ENCODE measurements at places on chromosomes 13 and 19.
A peak's percentile ranks its signal among the peaks of the same experiment; 100 is the strongest.

- no peak for DNase-seq
These were observed 65.2 kb downstream of the DACH1 start for GRCh38 chr13:71801781-71802180.

DNA sequence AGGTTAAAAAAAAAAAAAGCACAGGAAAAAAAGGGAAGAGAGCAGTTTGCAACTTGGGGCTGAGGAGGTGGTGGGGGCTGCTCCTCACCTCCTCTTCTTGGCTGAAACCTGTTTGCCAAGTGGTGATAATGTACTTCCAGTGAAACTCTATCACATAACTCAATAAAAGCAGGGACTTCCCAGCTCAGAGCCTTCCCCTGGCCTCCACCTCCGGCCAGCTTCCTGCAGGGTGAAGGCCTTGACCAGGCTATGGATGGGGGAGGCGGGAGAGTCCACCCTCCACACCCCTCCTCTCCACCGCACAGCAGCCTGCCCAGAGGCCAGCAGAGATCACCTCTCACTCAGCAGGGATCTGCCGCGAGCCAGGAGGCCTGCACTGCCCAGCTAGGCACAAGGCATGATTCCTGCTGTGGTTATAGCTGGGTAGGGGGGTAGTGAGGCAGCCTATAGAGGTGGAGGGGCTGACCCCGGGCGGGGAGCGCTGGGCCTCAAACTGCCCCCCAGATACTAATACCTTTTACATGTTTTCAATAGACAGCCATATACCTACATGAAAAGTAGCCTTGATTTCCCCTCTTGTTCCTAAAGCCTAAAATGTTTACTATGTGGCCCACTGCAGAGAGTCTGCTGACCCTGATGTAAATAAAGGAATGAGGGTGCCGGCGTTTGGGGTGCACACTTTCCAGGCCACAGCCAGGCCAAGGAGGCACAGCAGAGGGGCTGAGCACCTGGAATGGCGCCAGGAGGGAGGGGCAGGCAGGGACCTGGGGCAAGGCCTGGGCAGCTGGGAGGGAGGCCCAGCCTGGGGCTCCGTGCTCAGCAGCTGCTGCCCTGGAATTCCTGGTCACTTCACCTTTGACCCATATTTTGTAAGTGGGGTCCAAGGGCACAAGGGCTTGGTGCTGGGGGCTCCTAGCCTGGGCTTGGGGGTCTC lies 10.3 kb downstream of the ZNF787 start:
- DNase-seq, result no peak

GRCh38 chr13:113561417-113562084 lies 23.0 kb upstream of the TFDP1 start:
- no peak for DNase-seq

DNA sequence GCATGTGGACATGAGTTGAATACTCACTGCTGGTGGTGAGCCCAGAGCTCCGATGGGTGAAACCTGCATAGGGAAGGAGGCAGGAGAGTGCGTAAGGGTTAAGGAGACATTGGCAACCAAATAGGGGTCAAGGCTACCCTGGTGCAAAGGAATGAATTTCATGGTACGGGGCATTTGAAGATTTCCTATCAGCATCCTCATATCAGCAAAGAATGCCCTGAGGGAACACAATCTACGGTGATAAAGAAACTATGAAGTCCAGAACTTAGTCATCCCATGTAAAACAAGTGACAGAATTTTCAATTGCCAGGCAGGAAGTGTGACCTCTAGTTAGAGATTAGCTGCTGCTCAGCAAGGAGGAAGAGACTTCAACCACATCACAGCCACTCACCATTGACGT lies 64.9 kb downstream of the MBD3L1 start:
- no peak for DNase-seq

DNA sequence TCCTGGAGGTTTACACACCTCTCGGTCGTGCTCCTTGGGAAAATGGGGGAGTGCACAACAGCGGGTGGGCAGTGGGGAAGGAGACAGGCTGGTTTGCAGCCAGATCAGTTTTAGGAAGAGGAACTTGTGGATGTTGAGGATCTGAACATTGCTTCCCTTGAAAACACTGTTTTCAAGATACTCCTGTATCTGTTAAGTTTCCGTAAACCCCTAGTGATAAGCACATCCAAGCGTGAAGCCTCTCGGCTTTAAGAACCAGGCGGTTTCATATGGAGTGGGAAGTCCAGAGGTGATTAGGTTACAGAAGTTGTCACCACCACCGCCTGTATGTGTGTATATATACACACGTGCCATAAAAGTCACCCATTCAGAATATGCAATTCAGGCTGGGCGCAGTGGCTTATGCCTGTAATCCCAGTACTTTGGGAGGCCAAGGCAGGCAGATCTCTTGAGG lies 47.4 kb downstream of the SIPA1L3 start:
- no peak for DNase-seq

GRCh38 chr13:21846605-21847004 lies 175.7 kb downstream of the FGF9 start:
- no peak for DNase-seq

- no peak for DNase-seq
These were observed 120.1 kb downstream of the PAN3 start for GRCh38 chr13:28258417-28258816.

GRCh38 chr13:25966086-25966485 lies 85.7 kb downstream of the SHISA2 start:
- no peak for DNase-seq

GRCh38 chr13:111359237-111359915 lies 38.9 kb downstream of the TEX29 start:
- DNase-seq, result no peak

GRCh38 chr19:47495478-47496372 lies 11.7 kb upstream of the KPTN start:
- no peak for DNase-seq

DNA sequence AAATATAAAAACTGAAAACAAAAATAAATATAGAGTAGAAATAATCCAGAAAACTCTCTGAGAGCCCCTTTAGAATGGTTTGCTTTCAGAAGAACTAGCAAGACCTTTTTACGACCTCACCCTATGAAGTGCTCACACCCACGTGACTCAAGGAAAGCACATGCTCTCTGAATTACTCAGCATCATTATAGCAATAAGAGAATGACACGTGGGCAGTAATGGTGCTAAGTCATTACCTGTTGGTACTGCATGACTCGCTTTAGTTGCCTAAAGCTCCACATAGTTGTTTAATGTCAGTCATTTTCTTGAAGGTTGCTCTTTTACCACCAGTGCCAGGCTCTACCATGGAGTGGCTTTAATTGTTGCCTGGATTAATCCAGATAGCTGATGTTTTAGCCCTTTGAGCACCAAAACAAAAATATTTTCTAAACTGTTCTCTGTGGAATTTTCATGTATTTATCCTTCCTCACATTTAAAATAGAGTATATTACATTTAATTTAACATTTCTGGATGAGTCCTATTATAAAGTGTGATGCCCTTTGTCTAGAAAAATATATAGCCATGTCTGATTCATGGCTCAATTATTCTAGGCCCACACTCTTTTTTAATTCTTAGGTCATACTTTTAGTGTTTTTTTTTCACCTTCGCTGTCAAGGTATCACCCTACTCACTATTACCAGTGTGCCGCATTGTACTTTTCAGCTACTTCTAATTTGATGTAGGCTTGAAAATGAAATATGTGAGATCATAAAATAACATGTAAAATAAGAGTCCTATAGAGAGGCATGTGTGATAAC lies 56.8 kb downstream of the THSD1 start:
- no peak for DNase-seq

DNA sequence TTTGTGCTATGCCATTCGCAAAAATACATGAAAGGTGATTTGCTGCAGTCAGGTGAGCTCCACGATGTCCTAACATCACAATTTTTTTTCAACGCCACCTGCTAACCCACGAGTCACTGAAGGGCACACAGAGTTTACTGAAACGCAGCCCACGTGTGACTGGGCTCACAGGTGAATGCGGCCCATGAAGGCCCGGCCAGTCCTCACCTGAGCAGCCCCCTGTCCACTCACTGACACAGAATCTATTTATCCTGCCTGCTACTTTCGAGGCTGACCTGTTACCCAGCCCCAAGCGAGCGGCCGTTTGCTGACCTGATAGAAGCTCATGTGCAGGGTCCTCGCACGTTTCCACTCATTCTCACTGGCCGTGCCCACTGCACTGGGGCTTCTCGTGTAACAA lies 121.9 kb upstream of the SOX1 start:
- no peak for DNase-seq

DNA sequence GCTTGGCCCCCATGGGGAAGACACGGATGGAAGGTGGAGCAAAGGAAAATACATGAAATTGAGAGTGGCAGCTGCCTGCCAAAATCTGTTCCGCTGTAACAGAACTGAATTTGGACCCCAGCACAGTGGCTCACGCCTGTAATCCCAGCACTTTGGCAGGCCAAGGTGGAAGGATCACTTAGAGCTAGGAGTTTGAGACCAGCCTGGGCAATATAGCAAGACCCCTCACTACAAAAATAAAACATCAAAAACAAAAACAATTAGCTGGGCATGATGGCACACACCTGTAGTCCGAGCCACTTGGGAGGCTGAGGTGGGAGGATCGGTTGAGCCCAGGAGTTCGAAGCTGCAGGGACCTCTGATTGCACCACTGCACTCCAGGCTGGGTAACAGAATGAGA lies 9.4 kb downstream of the PALM3 start:
- no peak for DNase-seq

- DNase-seq, result peak; percentile 4
These were observed 29.0 kb downstream of the CKM start for GRCh38 chr19:45293682-45294081.

DNA sequence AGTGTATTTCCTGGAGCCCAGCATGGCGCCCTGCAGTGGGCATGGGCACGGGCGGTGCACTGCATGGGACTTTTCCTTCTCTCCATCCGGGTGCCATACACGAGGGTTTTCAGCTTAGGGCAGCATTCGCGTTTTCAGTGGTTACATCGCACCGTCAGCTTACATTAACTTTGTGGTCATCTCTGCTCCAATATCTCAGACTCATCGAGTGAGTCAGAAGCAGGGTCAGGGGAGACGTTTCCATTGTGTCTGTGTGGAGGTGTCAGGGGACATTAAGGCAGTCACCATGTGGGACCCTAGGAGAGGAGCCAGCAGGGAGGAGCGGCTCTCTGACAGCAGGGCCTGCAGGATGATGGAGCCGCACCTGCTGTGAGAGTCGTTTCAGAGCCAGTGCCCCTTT lies 541.0 kb downstream of the FGF9 start:
- no peak for DNase-seq

DNA sequence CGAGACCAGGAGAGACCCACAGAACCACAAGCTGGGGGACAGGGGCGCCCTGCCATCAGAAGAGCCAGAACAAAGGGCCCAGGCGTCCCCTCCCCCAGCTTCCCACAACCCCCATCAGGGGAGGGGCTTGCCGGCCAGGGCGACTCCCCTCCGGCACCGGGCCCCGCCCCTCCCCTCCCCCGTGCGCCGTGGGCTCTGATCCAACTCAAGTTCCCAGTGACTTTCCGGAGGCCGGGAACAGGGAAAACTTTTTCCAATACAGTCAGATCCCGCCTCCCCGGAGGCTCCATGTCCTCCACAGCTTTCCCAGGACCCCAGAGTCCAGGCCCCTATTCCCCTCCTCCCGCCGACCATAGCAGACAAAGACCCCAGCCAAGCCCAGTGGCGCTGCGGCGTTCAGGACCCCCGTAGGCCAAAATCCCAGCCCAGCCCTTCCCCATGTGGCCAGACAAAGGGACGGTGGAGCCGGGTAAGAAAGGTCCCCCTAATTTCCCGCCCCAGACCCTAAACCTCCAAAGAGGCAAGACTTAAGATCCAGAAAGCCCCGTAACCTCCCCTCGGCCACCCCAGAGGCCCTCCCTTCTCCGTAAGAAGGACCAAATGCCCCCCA lies 673 bp downstream of the TEAD2 start:
- DNase-seq, result no peak

DNA sequence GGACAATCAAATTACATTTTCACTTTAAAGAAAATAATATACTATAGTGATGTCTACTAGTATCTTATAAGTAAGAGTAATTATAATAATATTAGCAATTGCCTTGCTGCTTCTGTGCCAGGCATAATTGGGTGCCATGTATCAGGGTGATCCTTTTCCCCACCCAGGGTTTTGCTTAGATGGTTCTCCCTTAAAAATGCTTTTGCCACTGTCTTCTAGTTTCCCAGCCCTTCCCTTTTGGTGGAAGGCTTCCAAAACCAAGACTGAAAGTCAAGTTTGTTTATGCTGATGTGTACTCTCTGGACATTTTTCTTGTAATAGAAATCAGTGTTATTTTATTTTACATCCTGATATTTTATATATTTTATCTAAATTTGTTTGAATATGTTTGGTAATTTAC lies 77.8 kb downstream of the ITGBL1 start:
- DNase-seq, result no peak

- DNase-seq, result no peak
These were observed 3.4 kb downstream of the ZNF430 start for GRCh38 chr19:21023901-21024300.

DNA sequence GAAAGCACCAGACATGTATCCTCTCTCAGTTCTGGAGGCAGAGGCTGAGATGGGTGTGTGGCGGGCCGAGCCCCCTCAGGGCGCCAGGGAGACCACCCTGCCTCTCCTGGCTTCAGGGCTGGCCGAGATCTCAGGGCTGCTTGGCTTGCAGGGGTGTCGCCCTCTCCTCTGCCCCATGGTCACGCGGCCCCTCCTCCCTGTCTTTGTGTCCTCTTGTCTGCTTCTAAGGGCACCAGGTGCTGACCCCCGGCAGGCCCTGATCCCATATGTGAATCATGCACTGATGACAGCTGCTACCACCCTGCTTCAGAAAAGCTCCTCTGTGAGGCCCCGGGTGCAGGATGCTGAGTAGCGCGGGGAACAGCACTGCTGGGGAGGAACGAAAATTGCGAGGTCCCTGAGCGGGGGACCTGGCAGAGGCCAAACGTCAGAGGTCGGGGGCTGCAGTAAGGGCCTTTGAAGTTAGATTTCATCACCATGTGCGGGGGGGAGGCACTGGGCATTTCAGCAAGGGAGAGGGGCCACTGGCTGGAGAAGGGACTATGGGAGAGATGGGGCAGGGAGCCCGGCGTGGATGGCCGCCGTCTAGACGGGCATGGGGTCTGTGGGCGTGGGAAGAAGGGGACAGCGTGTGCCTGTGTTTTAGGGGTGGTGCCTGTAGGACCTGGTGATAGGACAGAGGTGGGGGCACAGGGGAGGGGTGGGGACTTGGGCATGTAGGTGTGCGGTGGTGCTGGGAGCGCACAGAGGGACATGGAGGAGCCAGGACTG lies 125.2 kb downstream of the KDM4B start:
- DNase-seq, result no peak

- DNase-seq, result no peak
These were observed 42.8 kb downstream of the RNF6 start for GRCh38 chr13:26179344-26179743.

DNA sequence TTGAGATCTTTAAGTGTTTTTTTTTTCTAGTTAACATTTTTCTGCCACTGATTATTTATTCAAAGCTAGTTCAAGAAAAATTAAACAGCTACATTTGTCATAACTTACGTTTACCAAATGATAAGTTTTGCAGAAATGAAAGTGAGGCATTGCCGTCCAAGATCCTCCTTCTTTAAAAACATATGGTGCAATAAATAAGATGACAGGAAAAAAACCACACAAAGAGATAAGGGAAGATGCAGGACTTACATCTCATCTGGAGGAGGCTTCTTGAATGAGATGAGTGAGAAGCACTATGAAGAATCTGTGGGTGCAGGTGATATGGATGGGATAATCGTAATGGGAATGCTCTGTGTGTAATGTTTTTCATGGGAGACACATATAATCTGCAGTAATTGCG lies 12.4 kb downstream of the TNFSF13B start:
- DNase-seq, result no peak

GRCh38 chr13:110589793-110590390 lies 25.5 kb upstream of the NAXD start:
- no peak for DNase-seq

GRCh38 chr13:44380404-44381165 lies 7.0 kb downstream of the SERP2 start:
- no peak for DNase-seq
